Activated naive CD8-positive, alpha-beta T cell treated with anti-CD3 and anti-CD28 coated beads, Interleukin-2, amount 50 U/mL, for 24 hours (primary cell): ENCODE measurements at places on chromosomes 6 and 20.
A peak's percentile ranks its signal among the peaks of the same experiment; 100 is the strongest.

- peak overlapping the region; percentile 41 for H3K4me3 ChIP-seq
- H3K4me1 ChIP-seq = peaks cover 37% of the 10 kb centered on the region
- H3K36me3 ChIP-seq = peaks cover 43% of the 10 kb centered on the region
- H3K27ac ChIP-seq = peak overlapping the region; percentile 84
- DNase-seq = peak; percentile 57
- H3K27me3 ChIP-seq = no peaks in the 10 kb centered on the region
These were observed 25.3 kb downstream of the TBC1D7 start for GRCh38 chr6:13302751-13303667.

DNA sequence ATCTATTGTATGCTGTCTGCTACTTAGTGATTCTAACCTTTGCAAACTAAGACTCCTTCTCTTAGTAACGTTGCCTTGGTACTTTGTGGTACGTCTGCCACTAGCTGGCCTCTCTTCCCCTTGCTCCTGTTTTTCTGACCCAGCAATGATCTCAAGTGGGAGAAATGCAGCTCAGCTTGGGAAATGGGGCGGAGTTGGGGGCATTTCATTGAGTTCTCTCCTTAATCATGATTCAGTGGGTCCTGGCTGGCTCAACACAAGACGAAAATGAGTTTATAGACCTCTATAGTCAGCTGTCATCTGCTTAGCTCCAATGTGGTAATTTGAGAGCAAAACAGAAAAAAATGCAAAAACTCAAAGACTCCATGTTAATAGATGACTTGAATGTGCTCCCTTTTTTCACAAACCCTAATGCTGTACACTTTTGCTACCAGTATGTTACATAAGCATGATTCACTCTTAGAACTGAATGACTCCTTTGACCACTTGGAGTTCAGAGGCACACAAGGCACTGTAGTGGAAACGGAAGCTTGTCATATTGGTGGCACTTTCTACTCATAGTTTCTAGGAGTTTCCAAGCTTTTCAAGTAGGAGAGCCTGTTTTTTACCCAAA, 55.3 kb upstream of the SOX4 start:
- no peaks in the 10 kb centered on the region for H3K27me3 ChIP-seq
- H3K27ac ChIP-seq = no peak overlapping the region
- H3K36me3 ChIP-seq = no peaks in the 10 kb centered on the region
- H3K4me3 ChIP-seq = no peak overlapping the region
- no peak for DNase-seq
- no peaks in the 10 kb centered on the region for H3K4me1 ChIP-seq

- no peak for DNase-seq
- H3K27ac ChIP-seq = no peak overlapping the region
- H3K4me1 ChIP-seq = no peaks in the 10 kb centered on the region
- no peaks in the 10 kb centered on the region for H3K27me3 ChIP-seq
- H3K4me3 ChIP-seq = no peak overlapping the region
These were observed 123.2 kb downstream of the KHDRBS2 start for GRCh38 chr6:62162858-62163257.

- no peak overlapping the region for H3K4me3 ChIP-seq
- no peak for DNase-seq
- no peak overlapping the region for H3K27ac ChIP-seq
- H3K36me3 ChIP-seq = no peaks in the 10 kb centered on the region
- H3K27me3 ChIP-seq = no peaks in the 10 kb centered on the region
These were observed 79.0 kb upstream of the ATXN1 start for GRCh38 chr6:16840291-16840690.

- no peak overlapping the region for H3K27ac ChIP-seq
- H3K4me1 ChIP-seq = no peaks in the 10 kb centered on the region
- H3K36me3 ChIP-seq = no peaks in the 10 kb centered on the region
- no peaks in the 10 kb centered on the region for H3K27me3 ChIP-seq
- H3K4me3 ChIP-seq = no peak overlapping the region
- no peak for DNase-seq
These were observed 514.3 kb upstream of the ID4 start for GRCh38 chr6:19322691-19323485.

- H3K27me3 ChIP-seq = peaks cover 11% of the 10 kb centered on the region
- no peak overlapping the region for H3K4me3 ChIP-seq
- peaks cover 6% of the 10 kb centered on the region for H3K4me1 ChIP-seq
- no peaks in the 10 kb centered on the region for H3K36me3 ChIP-seq
- DNase-seq = no peak
- no peak overlapping the region for H3K27ac ChIP-seq
These were observed 185.9 kb downstream of the DOK5 start for GRCh38 chr20:54661265-54661664.

DNA sequence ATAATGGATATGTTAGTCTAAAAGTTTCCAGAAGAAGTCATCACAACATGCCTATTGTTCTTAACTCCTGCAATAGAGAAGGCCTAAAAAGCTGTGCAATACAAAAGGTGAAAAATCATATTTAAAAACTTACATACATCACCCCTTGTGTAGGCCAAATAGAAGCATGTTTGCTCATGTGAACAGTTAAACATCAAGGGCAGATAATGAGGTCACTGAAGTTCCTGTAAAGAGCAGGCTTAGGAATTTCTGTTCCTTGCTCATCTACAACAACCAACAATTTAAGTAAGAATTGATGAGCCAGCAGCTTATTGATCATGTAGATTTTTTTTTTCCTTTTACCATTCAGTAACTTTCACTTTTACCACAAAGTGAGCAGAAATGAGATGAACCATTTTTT, 7.5 kb upstream of the NUP153 start:
- DNase-seq = no peak
- H3K27me3 ChIP-seq = no peaks in the 10 kb centered on the region
- H3K4me1 ChIP-seq = peaks cover 15% of the 10 kb centered on the region
- no peak overlapping the region for H3K4me3 ChIP-seq

DNA sequence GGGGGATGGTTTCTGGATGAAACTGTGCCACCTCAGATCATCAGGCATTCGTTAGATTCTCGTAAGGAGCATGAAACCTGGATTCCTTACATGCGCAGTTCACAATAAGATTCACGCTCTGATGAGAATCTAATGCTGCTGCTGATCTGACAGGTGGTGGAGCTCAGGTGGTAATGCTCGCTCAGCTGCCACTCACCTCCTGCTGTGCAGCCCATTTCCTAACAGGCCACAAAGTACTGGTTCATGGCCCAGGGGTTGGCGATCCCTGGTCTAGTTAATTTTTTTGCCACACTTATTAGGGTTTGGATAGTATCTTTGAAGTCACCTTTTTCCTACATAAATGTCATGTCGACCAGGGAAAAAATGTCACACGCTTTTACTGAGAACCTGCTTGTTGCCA, 96.8 kb upstream of the MLIP start:
- peaks cover 2% of the 10 kb centered on the region for H3K27me3 ChIP-seq
- no peak overlapping the region for H3K4me3 ChIP-seq
- H3K4me1 ChIP-seq = no peaks in the 10 kb centered on the region
- DNase-seq = no peak
- no peaks in the 10 kb centered on the region for H3K36me3 ChIP-seq
- no peak overlapping the region for H3K27ac ChIP-seq

DNA sequence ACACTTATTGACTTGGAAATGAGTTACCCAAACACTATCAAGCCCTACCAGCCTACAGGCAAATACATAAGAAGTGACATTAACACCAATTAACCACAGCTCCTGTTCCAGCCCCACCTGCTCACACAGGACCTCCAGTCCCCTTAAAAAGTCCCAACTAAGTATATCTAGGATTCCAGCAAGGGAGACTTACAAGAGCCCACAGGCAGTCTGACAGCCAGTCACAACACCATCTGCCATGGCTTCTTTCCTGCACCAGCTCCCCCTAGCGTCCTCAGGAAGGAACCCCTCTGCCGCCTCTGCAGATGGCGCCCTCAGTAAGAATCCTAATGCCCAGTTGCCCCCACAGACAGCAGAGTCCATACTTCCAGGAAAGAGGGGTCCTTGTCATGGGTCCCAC, 122.1 kb downstream of the HIVEP2 start:
- H3K4me1 ChIP-seq = peaks cover 80% of the 10 kb centered on the region
- H3K36me3 ChIP-seq = peaks cover 17% of the 10 kb centered on the region
- peak overlapping the region; percentile 95 for H3K27ac ChIP-seq
- peak overlapping the region; percentile 61 for H3K4me3 ChIP-seq
- peak; percentile 44 for DNase-seq
- no peaks in the 10 kb centered on the region for H3K27me3 ChIP-seq

GRCh38 chr6:30981942-30982772, 1.4 kb upstream of the MUC21 start:
- H3K4me3 ChIP-seq = no peak overlapping the region
- peaks cover 9% of the 10 kb centered on the region for H3K4me1 ChIP-seq
- peaks cover 32% of the 10 kb centered on the region for H3K27me3 ChIP-seq
- DNase-seq = no peak
- no peak overlapping the region for H3K27ac ChIP-seq
- no peaks in the 10 kb centered on the region for H3K36me3 ChIP-seq

DNA sequence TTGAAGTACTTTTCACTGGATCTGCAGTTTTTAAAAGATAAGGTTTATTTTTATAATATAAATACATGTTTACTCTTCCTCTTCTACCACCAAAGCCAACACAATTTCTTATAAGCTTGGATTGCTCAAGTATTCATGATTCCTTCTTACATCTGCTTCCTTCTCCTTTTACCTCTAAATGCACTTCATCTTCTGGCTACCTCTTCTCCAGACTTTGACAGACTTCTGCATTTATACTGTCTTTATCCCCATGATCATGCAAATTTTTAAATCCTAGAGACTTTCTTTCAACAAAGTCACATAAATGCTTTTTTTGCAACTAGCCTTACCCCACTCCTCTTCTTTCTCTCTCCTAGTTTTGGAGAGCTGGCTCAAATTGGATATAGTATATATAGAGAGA, 142.9 kb downstream of the TFAP2B start:
- no peak overlapping the region for H3K27ac ChIP-seq
- H3K36me3 ChIP-seq = no peaks in the 10 kb centered on the region
- no peaks in the 10 kb centered on the region for H3K27me3 ChIP-seq
